ENCODE measurements at places on chromosomes 7 and 10. TPM values are rescaled to one million over a fixed set of nuclear protein-coding genes. Genes with fewer than 3 reads are reported as not detected.

WIPF3 gene
- not detected for total RNA-seq

KLHL7 gene
- 17.9 TPM for total RNA-seq

MEOX2 gene
- not detected for total RNA-seq

SEC31B gene
- 14.0 TPM for total RNA-seq

NEURL1 gene
- total RNA-seq = not detected

DNA sequence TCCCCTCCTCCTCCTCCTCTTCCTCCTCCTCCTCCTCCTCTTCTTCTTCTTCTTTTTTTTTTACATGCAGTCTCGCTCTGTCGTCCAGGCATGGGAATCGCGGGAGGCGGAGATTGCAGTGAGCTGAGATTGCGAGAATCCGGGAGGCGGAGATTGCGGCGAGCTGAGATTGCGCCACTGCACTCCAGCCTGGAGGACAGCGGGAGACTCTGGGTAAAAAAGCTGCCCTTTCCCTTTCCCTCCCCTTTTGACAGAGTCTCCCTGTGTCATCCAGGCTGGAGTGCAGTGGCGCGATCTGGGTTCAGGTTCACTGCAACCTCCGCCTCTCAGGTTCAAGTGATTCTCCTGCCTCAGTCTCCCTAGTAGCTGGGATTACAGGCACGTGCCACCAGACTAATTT, 168.1 kb upstream of the MALRD1 start:
- no peak for DNase-seq

GRCh38 chr10:113911839-113912238, 57.4 kb downstream of the NHLRC2 start:
- no peak for DNase-seq

DNA sequence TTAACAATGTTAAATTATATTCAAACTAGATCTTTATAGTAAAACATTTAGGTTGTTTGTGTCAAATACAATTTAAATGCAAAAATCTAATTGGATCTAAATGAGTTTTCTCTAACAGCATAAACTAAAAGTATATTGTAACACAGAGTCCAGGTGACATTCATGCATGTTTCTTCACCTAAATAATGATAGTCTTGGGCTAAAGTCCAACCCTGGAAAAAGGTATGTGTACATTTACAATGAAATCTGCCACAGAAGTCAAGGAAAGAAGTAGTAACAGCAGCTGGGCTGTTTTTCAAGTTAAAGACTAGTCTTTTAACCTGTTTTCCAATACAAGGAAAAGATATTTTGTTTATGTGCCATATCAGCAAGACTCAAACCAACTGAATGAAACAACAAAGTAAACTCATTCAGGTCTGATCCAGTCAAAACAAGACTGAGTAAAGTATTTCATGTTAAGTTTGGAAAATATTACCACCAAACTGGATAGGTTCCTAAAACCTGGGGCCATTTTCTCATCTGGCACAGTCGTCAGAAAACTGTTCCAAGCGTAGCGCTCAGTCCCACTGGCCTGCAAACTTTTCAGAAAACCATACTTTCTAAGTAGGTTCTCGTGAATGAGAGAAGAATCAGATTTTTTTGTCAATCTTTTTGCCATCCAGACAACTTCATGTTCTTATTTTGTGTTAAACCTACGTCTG, 349.2 kb downstream of the HGF start:
- no peak for DNase-seq

All from MCF 10A (cell line).